ENCODE measurements at places on chromosomes 7 and 10.

- DNase-seq: no peak
Measured at GRCh38 chr7:2299131-2299829, 15.0 kb downstream of the SNX8 start.

DNA sequence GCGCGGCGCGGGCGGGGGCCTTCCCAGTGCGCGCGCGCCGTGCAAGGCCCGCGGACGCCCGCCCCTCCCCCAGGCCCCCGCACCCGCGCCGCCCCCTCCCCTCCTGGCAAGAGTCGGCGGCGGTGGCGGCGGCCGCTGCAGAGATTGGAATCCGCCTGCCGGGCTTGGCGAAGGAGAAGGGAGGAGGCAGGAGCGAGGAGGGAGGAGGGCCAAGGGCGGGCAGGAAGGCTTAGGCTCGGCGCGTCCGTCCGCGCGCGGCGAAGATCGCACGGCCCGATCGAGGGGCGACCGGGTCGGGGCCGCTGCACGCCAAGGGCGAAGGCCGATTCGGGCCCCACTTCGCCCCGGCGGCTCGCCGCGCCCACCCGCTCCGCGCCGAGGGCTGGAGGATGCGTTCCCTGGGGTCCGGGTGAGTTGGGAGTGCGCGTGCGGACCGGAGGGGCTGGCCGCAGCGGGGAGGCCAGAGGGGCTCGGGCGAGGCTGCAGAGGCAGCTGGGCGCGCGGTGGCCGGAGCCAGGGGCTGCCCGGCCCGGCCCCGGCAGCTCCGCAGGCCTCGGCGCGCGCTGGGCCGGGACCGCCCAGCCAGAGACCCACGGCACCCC lies at the start of gene BMPR1A:
TSS of gene BMPR1A (plus strand) at position 109 of the 602 bp plus-strand sequence. CDS start 119,400 bp downstream, outside the sequence.
- no peak for DNase-seq

DNA sequence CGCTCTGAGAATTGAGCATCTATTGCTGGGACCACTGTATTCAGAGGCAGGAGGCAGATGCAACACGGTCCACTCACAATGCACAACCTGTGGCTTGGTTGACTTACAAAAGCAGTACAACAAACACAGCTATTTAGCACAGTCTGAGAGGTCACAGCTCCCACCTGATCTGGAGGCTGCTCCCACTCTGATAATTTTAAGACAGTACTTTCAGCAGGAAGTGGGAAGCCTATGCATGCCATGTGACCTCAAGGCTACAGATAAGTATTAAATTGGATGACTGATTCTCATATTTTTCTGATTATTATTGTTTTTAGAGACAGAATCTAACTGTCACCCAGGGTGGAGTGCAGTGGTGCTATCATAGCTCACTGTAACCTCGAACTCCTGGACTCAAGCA lies 659.3 kb downstream of the PARD3 start:
- DNase-seq: no peak

DNA sequence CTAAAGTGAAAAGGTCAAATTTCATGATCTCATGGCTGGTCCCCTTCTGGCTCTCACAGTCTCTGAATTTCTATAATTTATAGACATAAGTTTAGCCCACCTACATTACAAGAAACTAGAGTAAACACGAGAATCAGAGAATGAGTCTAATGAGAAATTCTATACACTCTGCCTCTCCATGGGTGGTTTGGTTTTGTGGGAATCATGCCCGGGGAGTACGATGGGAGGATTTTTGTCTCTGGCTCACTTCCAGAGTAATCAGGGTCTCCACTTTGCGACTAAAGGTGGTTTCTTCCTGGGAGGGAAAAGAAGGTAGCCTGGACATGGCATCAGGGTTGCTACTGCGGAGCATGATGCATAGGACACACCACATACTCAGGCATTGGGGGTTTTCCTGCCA lies 69.7 kb downstream of the MRC1 start:
- no peak for DNase-seq

DNA sequence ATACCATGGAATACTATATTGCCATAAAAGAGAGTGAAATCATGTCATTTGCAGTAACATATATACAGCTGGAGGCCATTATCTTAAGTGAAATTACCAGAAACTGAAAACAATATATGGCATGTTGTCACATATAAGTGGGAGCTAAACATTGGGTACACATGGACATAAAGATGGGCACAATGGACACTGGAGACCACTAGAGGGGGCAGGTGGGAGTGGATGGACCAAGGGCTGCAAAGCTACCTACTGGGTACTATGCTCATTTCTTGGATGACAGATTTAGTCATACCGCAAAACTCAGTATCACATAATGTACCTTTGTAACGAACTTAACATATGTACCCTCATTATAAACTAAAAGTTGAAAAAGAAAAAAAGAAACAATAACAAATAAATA lies 1167.6 kb downstream of the NXPH1 start:
- DNase-seq: no peak

GRCh38 chr10:92122941-92123450 lies 167.9 kb downstream of the CPEB3 start:
- no peak for DNase-seq

GRCh38 chr7:55970978-55971377 lies 6.6 kb downstream of the NIPSNAP2 start:
- DNase-seq: no peak

GRCh38 chr7:33761449-33762080 lies 143.8 kb upstream of the BMPER start:
- no peak for DNase-seq

- DNase-seq: no peak
Measured at GRCh38 chr10:119377958-119378736, 164.4 kb downstream of the RGS10 start.

DNA sequence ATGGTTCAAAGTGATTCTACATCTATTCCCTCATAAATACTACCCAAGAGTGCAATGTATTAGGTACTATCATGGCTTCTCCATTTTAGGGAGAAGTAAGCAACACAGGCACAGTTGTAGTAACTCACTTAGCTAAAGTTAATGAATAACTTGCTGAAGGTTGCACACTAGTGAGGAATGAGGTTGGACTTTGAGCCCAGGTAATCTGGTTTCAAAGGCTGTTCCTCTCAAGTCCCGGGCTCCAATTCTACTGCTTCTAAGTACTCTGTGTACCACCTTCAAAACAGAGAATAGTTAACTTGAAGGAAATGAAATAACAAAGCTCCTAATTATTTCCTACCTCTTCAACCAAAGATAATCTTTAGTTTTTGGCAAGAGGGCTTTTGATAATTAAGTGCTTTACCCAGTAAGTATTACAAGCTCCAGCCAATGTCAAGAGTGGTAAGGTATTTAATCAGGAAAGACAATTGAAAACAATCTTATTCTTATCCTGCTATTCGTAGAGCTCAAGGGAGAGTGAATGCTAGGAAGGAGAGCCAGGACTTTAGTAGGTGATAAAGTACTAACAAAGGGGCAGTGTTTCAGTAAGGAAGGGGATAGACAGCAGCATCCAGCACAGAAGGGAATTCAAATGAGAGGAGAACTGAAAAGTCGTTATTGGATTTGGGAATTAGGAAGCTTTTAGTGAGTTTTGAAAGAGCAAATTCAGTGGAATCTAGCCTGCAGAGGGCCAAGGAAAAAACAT lies 158.2 kb upstream of the PTPRZ1 start:
- no peak for DNase-seq

DNA sequence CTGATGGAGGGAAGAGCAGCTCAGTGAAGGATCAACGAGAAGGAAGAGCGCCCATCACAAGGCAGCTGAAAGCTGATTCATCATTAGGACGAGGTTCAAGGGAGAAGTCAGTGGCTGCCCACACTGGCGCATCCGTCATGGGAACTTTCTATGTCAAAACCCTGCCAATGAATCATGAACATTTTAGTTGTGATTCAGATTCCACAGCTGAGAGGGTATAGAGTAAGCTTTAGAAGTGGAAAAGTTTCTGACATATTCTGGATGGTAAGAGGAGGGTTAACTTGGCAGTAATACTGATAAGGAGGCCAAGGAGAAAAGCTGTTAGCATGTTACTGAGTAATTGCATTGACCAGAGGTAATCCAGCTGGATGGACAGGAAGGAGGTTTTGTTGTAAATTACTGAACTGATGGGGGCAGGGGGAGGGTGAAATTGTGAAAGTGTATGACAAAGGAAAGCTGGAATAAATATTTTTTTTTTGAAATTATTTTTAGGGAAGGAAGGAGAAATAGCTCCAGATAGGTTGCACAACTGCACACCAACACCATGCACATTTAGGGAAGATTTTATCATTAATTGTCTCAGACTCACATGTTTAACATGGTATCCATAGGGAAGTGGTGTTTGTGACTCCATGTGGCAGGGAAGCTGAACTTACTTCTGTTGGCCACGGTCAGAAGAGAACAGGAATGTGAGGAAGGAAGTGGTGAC lies 78.3 kb upstream of the NRP1 start:
- no peak for DNase-seq

DNA sequence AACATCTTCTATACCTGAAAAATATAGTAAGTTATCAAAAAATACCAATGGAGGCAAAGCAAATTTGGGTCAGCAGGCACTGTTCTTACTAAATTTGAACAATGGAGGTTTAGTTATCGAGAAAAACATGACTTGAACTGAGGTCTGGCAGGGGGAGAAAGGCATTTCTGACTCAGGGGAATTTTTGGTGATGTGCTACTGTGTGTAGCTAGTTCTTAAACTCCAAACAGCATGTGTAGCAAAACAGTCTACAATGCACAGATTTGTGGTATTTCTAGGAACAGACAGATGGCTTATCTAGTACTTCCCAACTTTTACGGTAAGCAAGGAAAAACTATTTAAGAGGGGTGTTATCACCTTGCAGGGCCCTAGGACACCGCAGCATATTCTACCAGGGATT lies 311.6 kb upstream of the LRRN3 start:
- no peak for DNase-seq

- no peak for DNase-seq
Measured at GRCh38 chr7:111053035-111053434, 37.9 kb upstream of the LRRN3 start.

DNA sequence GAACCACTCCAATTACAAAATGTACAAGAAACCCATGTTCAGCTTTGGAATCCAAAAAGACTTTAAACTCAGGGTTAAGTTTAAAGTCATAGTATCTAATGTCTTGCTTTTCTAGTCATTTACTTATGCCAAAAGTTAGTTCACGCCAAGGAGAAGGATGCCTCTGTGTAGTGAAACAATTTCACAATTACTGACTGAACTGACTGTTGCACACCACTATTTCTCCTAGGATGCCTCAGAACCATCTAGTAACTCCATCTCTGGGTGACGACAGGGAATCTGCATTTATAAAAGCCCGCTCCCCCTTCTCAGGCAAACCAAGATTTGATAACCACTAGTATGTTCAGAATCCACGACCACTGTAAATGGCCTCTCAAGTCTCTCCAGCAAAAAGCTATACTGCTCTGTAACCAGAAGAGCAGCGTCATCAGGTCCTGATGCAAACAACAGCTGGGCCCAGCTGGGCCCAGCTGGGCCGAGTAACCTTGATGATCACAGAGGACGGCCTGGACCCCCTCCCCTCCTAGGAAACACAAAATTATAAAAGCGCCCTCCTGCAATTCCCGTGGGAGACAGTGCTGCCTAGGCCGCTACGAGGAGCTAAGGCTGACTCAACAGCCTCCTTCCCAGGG lies 680 bp upstream of the ADO start:
- DNase-seq: no peak

DNA sequence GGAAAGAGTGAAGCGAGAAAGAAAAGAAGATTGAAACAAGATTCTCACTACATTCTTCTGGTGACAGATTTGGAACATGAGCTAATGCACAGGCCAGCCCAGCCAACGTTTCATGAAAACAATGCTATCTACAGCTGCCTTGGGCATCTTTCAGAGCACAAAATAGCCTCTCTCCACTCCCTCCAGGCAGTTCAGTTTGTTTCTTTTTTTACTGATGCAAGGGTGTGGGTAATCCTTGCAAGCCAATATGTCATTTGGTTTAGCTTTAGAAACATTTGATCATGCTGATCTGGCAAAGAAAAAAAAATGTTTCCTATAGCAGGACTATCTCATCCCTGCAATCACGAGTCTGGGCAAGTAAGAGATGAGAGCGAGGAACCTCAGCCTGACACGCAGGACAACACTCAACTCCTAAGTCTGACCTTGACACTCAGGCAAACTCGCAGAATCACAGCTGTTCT lies 35.9 kb downstream of the SVIL start:
- DNase-seq: no peak

GRCh38 chr10:83214136-83214535 lies 925.2 kb upstream of the GHITM start:
- no peak for DNase-seq

- peak; percentile 36 for DNase-seq
Measured at GRCh38 chr7:28272461-28272877, 91.9 kb upstream of the JAZF1 start.

GRCh38 chr10:80539421-80540031 lies 1.8 kb downstream of the SH2D4B start:
- no peak for DNase-seq
